Stimulated activated CD4-positive, alpha-beta T cell treated with anti-CD3 and anti-CD28 coated beads, Interleukin-1b, Interleukin-23, amount 100 ng/mL, for 4 hours (primary cell): ENCODE measurements at places on chromosomes 4 and X.

- DNase-seq = no peak
These were observed 6.7 kb upstream of the HSD17B10 start for GRCh38 chrX:53440621-53441517.

- DNase-seq = no peak
These were observed 23.1 kb downstream of the DGKK start for GRCh38 chrX:50447535-50447934.

- no peak for DNase-seq
These were observed 72.9 kb downstream of the WDR44 start for GRCh38 chrX:118418811-118419251.

DNA sequence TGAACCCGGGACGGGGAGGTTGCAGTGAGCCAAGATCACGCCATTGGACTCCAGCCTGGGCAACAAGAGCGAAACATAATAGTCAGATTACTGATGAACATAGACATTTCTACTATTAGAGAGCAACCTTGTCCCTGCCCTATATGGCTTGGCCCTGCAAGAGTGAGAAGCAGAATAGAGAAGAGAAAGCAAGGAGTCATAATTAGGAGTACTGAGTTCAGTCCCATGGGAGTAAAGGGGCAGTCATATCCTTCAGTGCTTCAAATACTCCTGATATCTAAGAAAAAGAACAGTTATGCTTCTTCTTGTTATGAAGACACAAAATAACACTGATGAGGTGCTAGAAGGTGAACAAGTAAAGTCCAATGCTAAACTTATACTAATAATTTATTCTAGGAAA, 33.8 kb downstream of the CLDN2 start:
- DNase-seq = no peak

DNA sequence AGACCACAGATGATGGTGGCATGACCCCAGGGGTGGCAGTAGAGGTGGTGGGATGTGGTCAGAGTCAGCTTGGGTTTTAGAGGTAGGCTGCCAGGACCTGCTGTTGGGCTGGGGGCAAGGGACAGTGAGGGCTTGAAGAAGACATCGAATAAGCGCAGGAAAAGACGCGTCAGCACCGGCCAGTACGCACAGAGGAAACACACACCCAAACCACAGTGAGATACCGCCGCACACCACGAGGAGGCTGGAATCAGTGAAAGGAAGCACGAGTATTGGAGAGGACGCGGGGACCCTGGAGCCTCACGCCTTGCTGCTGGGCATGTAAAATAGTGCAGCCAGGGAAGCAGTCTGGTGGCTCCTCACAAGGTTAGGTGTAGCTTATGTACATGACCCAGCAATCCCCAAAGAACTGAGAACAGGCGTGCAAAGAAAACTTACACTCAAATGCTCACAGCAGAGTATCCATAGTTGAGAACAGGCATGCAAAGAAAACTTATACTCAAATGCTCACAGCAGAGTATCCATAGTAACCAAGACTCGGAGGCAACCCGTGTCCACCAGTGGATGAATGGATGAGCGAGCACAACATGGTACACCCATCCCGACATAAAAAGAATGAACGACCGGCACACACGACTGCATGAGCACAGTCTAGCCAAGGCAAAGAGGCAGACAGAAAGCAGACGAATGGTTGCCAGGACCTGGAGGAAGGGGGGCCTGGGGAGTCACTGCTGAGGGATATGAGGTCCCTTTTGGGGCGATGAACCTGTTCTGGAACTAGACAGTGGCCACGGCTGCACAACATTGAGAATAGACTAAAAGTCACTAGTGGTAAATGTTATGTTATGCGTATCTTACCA, 13.3 kb downstream of the PDZD4 start:
- no peak for DNase-seq

GRCh38 chrX:19723427-19723826, 164.0 kb downstream of the SH3KBP1 start:
- no peak for DNase-seq

GRCh38 chr4:106424426-106424825, 55.8 kb upstream of the GIMD1 start:
- no peak for DNase-seq

DNA sequence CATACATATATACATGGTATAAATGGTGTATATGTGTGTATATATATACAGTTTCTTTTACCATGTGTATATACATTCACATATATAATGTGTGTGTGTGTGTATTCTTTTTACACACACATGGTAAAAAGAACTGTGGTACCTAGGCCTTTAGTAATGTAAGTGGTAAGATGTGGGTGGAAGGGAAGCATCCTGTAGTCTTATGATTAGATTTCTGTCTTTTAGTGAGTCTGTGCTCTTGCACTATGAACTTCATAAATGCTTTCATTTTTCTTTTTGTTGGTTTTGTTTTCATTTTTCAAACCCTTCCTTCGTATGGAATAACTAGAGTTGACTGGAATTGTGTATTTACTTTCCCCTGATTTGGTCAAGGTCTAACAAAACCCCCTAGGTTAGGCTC, 12.1 kb downstream of the PABPC4L start:
- no peak for DNase-seq

- no peak for DNase-seq
These were observed 85.4 kb downstream of the GPRIN3 start for GRCh38 chr4:89222170-89222569.

GRCh38 chr4:158949099-158949498, 153.8 kb upstream of the RAPGEF2 start:
- no peak for DNase-seq

DNA sequence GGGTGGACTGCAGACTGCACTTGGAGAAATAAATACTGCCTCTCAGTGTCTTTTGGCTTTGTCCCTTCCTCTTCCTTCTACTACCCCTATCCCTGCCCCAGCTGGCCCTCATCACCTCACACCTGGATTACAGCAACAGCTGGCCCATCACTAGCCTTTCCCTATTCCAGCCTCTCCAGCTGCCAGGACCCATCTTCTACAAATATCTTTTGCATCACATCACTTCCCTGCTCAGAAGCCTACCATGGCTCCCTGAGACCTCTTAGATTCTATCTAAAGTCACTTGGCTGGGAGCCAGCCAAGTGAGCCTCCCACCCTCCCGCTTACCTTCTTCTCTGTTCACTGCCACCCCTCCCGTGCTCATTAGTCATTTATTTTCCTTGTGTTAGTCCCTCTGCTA, 66.8 kb downstream of the TSC22D3 start:
- DNase-seq = no peak

GRCh38 chr4:83449009-83449408, 6.6 kb downstream of the HELQ start:
- no peak for DNase-seq

DNA sequence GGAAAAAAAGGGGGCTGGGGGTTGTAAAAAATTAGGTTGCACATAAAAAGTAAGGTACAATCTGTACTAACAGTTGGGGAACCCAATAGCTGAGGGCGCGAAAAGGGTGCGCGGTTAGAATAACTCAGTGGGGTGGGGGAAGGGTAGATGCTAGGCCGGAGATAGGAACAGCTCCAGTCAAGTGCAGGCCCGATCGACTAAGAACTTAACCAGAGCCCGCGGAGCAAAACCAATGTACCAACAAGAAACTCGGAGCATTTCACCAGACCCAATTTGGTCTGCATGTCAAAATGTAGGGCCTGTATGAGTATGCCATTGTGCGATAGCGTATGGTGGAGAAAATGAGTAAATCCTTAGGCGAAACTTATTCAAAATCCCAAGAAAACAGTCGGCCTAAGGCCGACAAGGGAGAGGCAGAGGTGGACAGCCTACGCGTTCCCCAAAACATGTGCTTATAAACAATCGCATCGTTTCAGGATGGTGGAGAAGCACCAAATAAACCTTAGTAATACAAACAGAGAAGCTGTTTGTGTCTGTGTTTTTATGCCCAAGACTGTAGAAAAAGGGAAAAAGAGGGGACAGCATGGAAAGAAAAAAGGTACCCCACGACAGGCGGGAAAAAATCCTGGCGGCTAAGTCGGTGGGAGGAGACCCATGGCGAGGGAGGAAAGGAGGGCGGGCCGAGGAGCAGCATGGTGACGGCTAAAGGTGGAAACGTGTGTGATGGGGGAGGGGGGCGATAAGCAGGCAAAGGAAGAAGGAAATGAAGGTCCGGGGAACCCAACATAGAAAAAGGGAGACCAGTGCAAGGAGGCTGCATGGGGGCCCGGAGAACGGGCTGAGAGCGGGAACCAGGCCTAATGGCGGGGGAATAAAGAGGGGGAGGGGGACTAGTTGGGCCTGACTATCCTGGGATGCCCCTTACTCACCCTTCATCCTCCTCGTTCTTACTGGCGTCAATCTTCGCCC, 990 bp downstream of the HNRNPD start:
- peak; percentile 46 for DNase-seq

DNA sequence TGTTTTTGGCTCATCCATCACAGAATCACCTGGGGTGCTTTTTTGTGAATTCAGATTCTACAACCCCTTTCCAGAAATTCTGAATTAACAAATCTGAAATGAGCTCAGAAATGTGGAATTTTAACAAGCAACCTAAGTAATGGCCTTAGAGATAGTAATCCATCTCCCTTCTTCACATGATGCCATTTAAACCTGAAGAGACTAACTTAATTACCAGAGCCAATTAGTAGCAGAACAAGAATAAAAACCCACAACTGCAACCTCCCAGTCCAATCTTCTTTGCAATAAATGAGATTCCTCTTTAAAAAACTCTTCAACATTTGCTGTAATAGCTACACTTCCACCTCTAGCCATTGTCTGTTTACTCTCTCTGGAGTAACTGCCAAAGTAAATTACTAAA, 69.7 kb downstream of the ARAP2 start:
- DNase-seq = no peak

DNA sequence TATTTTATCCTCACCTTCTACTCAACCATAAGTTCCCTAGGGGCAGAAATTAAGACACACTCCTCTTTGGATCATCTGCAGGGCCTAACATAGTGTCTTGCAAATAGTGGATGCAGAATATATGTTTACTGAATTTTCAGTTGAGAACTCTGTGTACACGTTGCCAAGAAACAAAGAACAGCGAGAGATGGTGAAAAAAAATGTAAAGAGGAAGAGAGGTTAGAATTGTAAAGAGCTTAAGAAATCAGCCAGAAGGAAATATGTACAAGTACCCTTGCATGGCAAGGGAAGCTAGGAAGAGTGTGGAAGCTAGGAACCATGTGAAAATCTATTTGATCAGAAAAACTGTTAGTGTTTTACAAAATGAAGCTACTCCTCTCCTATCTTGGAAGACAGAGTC, 431.0 kb downstream of the SMARCA1 start:
- no peak for DNase-seq

- DNase-seq = no peak
These were observed 399.6 kb upstream of the RPS6KA3 start for GRCh38 chrX:20666331-20666730.

GRCh38 chrX:150063674-150064073, 125.4 kb upstream of the EOLA2 start:
- DNase-seq = no peak

DNA sequence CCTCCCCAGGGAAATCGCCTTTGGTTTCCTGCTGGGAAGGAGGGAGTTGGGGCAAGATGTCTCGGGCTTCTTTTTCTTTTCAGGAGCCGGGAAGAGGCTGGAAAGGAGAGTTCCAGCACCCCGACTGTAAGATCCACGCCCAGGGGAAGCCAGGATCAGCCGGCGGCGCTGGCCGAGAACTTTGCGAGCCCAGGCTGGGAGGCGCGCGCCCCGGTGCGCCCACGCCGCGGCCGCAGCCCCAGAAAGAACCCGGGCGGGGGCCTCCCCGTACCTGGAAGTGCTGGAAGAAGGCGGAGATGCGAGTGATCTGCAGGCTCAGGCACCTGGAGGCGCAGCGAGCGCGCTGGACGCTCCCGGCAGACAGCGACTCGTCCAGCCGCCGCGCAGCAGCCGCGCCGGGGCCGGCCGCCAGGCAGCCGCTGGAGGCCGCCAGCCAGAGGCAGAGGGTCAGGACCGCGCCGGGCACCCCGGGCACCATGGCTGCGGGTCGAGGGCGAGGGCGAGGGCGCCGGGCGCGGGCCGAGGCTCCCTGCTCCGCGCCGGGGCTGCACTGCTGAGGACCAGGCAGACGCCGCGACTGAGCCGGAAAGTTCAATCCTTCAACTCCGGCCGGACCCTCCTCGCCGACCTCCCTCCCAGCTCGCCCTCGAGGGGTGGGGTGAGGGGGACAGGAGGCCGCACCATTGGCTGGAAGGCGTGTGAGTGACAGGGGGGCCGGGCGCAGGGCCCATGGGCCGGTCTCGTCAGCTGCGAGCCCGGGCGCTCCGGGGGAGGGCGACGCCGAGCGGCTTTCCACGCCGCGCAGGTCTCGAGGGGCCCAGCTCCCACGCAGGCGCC, at the start of gene ANOS1:
Gene ANOS1 (minus strand): TSS at position 579 of the 837 bp plus-strand sequence. CDS start 101 bp downstream, at position 478.
- DNase-seq = no peak

DNA sequence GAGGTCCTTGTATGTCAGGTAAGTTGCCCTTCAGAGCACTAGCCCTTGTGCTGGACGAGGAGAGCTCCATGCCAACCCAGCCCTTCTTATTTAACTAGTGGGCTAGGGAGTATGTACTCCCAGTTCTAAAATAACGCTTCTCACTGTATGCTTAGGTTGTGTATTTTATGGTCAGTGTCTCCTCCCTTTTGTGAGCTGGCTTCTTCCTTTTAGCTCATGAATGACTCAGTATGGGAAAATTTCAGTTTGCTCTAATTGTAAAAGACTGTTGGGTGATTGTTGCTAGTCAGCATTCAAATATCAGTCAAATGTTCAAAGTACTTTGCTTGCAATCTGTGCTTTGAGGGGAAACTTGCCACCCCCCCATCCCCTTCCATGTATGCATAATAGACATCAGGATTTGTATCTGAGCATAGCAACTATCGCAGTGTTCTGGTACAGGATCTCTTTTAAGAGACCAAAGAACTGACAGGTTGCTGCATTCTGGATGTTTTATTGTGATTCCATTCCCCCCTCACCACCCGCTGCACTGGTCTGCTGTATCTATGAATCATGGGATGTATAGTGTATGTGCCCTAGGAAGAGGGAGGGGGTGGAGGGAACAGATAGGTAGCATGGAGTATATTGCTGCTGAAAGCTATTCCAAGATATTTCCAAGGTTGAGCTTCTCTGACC, 34.7 kb downstream of the DLG3 start:
- no peak for DNase-seq

DNA sequence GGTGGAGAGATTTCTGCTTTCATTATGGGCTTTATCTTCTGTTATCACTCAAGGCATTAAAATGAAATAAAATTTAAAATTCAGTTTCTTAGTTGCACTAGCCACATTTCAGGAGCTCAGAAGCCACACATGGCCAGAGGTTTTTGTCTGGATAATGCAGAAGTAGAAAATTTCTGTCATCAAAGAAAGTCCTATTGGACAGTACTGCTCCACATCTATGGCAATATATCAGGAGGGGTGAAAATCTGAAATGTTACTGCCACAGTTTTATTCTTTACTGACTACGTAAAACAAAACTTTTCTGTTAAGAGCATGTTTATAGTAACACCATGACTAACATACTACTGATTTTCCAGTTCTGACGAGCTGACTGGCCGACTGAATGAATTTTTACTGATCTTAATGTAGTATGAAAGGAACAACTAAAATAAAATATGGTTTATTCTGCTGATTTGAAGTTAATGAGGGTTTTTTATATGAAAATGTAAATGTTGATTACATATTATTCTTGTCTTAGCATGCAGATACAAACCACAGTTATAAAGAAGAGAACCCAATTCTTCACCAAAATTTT, 264.0 kb upstream of the HAND2 start:
- DNase-seq = no peak
